Activated naive CD4-positive, alpha-beta T cell treated with anti-CD3 and anti-CD28 coated beads, Interleukin-2, amount 50 U/mL, for 72 hours (primary cell): ENCODE measurements at places on chromosomes 12 and 14. TPM values are rescaled to one million over a fixed set of nuclear protein-coding genes. Genes with fewer than 3 reads are reported as not detected.

Gene METTL1
- total RNA-seq: 28.5 TPM

Gene RFX4
- total RNA-seq: not detected

DNA sequence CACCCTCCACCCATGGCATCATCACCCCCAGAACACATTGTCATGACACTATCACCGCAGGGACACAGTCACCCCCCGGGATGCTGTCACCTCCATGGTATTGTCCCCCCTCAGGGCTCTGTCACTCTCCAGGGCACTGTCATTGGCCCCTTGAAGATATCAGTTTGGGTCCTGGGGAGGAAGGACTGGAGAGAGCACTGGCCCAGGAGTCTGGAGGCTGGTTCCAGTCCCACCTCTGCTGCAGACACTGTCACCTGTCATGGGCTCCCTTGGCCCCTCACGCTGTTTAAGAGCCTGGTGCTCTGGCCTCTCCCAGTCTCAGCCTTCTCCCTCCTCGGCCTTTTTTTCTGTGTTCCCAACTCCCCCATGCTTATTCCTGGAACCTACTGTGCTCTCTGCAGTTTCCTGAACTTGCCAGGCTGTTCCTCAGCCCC lies 31.9 kb downstream of the SERPINA3 start:
- DNase-seq: no peak

DNA sequence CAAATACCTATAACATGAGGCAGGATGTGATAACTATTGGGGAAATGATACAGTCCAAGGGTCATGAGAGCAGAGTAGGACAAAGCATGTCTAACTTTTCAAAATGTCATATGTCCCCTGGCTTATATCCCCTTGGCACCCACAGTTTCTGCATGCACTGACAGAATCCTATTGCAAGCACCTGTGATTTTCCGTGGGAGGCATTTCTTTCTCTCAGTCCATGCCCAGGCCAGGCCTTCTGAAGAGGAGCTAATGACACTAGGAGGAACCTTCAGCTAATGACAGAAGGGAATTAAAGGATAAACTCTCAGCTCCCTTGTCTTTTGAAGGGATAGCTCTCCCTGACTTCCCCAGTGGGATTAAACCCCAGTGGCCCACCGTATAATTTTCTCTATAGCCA lies 249.2 kb downstream of the TTC6 start:
- DNase-seq: no peak

Gene TPH2
- total RNA-seq: not detected

Gene NEUROD4
- total RNA-seq: not detected

GRCh38 chr12:3777206-3777809 lies 24.4 kb upstream of the CRACR2A start:
- DNase-seq: no peak

Gene CLEC6A
- not detected for total RNA-seq

DNA sequence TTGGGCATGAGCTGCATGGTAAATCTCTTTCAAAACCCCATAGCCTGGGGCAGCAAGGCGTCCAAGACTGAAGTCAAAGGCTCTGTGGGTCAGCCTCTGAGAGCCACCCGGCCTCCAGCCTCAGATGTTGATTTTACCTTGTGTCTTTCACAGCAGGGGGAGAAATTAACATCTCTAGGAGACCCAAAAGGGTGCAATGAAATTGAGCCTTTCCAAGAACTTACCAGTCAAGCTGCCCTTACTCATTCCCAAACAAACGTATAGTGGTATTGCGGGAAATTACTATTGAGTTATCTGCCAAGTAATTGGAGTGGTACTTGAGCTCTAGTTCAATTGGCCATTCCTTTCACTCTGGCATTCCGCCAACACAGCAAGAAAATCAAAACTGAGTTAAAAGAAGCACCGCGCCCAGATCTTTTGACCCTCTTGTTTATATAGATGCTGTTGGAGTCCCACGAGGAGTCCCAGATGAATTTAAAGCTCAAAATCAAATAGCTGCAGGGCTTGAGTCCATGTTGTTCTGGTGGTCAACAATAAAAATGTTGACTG lies 380.7 kb upstream of the SYT1 start:
- no peak for DNase-seq

DNA sequence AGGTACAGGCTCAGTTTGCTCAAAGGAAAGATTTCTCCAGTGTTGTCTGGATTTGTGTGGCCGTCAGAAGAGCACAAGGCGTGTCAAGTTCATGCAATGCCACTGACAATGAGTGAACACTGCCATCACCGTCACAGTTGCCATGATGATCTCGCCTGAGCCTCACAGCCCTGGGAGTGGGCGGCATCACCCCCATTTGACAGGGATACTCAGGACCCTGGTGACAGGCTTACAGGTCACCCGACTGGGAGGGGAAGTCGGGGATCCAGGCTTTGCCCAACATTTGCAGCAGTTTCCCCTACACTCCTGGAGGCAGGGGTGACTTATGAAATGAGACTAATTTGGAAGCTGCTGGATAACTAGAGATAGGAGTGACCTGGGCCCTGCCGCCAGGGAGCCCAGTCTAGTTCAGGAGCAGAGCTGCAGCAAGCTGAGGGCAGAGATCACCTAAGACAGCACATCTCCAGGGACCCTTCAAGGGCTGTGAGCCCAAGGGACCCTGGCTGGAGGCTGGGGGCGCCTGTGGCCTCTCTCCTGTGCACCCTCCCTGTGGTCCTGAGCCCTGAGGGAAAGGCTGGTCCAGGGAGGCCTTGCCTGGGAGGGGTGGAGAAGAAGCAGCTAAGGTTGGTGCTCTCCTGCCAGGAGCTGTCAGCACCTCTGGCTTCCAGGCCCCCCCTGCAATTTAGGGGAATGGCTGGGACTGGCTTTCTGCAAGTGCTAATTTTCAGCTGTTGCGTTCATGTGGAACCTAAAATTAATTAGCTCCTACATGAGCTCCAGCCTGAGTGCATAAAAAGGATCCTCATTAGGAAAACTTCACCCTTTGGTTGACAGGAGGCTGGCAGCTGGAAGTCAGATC lies 32.4 kb upstream of the BEGAIN start:
- no peak for DNase-seq

- DNase-seq: no peak
Observed at GRCh38 chr14:96754162-96754844, 42.9 kb upstream of the VRK1 start.

Gene DLK1
- total RNA-seq: not detected

DNA sequence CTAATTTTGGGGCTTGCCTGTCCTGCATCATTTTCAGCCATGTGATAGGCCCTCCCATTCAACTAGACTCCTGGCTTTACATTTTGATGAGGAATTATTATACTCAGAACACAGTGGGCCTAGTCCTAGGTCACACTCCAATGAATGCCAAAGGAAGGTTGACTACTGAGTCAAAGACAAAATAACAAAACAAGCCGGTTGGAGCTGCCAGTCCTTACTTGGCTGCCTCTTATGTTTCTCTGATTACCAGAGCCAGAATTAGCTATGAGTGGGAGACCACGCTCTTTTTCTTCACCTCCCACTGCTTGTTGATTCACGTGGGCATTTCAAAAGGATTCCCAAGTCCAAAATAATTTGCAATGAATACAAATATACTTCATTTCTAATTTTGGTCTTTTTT lies 78.1 kb upstream of the USP44 start:
- DNase-seq: no peak

- DNase-seq: no peak
Observed at GRCh38 chr12:76374386-76375020, 26.3 kb upstream of the BBS10 start.

GRCh38 chr12:49261721-49262120 lies 3.2 kb upstream of the TUBA1C start:
- no peak for DNase-seq

GRCh38 chr14:104076743-104077142 lies 8.8 kb upstream of the ASPG start:
- DNase-seq: no peak

DNA sequence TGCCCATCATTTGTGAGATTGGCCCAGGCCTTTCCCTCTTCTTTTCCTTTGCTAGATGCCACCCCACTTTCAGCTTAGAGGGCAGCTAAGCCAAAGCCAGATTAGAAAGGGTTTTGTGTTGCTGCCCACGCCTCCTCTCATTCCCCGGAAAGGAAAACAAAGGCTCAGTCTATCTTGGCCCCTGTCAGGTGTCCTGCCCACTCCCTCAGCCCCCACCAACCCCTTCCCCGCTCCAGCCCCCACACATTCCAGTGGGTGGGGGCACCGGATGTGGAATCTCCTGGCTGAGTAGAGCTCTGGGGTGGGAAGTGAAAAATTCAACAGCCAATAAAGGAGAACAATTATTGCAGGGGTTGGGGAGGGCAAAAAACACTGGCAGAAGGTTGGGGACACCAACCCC lies 2.2 kb downstream of the BLOC1S1 start:
- no peak for DNase-seq

- no peak for DNase-seq
Observed at GRCh38 chr12:104591257-104591885, 134.6 kb downstream of the CHST11 start.

Gene GRIN2B
- not detected for total RNA-seq

DNA sequence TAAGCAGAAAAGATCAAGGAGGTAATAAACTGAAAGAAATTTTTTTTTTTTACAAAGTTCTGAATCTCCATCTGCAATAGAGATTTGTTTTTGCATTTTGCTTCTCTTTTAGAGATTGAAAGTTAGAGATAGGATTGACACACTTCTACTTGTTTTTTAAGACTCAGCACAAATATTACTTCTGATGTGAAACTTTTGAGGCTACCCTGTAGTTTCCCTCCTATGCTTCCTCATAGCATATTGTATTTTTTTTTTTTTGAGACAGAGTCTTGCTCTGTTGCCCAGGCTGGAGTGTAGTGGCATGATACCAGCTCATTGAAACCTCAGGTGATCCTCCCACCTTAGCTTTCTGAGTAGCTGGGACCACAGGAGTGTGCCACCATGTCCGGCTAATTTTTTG lies 32.1 kb upstream of the SGPP1 start:
- DNase-seq: no peak

- no peak for DNase-seq
Observed at GRCh38 chr12:46343118-46343852, 29.3 kb downstream of the SLC38A2 start.

GRCh38 chr14:96090441-96091148 lies 51.4 kb downstream of the C14orf132 start:
- DNase-seq: no peak

Gene FGD4
- 0.66 TPM for total RNA-seq

DNA sequence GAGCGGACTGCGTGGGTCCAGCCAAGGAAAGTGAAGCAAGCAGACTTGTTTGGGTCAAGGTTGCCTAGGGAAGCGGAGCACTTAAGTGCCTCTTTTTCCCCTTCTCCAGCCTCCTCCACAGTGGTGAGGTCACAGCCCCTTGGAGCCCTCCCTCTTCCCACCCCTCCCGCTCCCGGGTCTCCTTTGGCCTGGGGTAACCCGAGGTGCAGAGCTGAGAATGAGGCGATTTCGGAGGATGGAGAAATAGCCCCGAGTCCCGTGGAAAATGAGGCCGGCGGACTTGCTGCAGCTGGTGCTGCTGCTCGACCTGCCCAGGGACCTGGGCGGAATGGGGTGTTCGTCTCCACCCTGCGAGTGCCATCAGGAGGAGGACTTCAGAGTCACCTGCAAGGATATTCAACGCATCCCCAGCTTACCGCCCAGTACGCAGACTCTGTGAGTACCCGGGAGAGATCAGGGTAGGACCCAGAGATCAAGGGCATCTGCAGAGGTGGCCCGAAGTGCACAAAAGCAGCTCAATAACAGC lies at the start of gene TSHR:
Gene TSHR (plus strand): TSS at position 206 of the 526 bp plus-strand sequence. CDS start 60 bp downstream, at position 266.
- no peak for DNase-seq

Gene SRRM4
- total RNA-seq: not detected

Gene THAP2
- 7.2 TPM for total RNA-seq

DNA sequence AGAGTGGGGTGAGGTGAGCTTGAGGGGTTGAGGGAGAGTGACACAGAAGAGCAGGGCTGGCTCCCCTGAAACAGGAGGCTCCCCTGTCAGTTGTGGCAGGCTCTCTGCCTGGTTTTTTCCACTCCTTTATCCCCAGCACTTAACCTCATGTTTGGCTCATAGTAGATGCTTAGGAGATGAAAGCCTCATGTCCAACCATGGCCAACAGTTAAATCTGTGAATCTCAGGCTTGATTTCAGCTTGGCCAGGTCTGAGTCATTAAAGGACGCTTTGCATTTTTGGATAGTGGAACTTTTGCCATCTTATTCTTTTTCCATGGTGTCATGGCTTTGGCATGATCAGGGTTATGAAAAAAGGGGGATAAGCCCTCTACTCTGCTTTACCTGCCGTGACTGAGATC lies 117.2 kb downstream of the CACNA1C start:
- no peak for DNase-seq

GRCh38 chr12:52296572-52297215 lies 5.4 kb upstream of the KRT81 start:
- peak; percentile 20 for DNase-seq

Gene B3GNT4
- total RNA-seq: not detected

- peak; percentile 85 for DNase-seq
Observed at GRCh38 chr14:63727736-63728728, at the start of gene SGPP1. TSS of gene SGPP1 (minus strand) at chr14:63728065. CDS start at chr14:63727944, 121 bp downstream.

DNA sequence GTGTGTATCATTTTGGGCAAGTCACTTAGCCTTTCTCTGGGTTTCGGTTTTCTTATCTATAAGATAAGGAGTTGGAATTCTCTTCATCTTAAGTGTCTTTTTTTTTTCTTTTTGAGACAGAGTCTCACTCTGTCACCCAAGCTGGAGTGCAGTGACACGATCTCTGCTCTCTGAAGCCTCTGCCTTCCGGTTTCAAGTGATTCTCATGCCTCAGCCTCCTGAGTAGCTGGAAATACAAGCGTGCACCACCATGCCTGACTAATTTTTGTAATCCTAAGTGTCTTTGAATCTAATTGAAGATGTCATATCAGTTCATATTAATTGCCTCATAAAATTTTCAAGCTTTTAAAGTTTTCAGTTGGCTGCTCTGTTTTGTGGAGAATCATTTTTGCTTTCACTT lies 4.0 kb downstream of the SRGAP1 start:
- DNase-seq: no peak

GRCh38 chr14:57898837-57899572 lies 33.1 kb upstream of the SLC35F4 start:
- DNase-seq: no peak

GRCh38 chr12:67928621-67929383 lies 60.4 kb upstream of the IFNG-AS1 start:
- DNase-seq: no peak

- DNase-seq: peak; percentile 21
Observed at GRCh38 chr14:54435500-54435981, 5.6 kb downstream of the CNIH1 start.

GRCh38 chr14:100589760-100590469 lies 2.7 kb upstream of the BEGAIN start:
- no peak for DNase-seq

GRCh38 chr14:101595887-101596721 lies 34.8 kb downstream of the DIO3 start:
- DNase-seq: no peak

- no peak for DNase-seq
Observed at GRCh38 chr14:99123208-99123870, 148.7 kb downstream of the BCL11B start.

DNA sequence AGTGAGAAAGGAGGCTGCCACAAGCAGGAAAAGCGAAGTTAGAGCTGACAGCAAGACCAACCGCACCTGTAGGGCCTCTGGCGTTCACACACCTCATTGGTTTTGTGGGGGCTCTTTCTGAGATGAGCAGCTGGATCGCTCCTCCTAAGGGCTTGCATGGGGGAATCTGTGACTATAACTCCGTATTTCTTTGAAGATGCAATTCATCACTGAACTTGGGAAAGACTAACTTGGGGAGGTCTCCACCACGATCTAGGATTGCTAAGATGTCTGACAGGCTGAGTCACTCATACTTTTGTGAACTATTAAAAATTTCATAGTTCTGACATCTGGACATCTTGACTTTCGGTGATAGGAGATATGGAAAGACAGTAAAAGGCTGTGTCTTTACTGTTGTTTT lies 173.6 kb downstream of the ETV6 start:
- no peak for DNase-seq
